ENCODE measurements at places on chromosomes 6 and 20.

GRCh38 chr6:149336609-149336928, 19.1 kb downstream of the TAB2 start:
- no peak for DNase-seq

- peak; percentile 58 for DNase-seq
These were observed 472 bp upstream of the PAQR8 start for GRCh38 chr6:52361414-52361944.

- no peak for DNase-seq
These were observed 91.7 kb downstream of the MTFR2 start for GRCh38 chr6:136158387-136158821.

DNA sequence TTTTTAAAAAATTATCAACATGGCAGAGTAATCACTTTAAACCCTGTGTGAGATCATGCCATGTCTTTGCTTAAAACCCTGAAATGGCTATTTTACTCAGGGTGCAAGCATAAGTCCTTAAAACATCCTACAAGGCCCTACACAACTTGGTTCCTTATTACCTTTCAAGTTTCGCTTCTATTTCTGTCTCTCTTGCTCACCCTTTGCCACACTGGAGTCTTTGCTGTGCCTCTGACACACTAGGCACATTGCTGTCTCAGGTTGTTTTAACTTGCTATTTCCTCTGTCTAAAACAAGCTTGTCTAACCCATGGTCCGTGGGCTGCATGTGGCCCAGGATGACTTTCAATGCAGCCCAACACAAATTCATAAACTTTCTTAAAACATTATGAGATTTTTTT, 55.6 kb downstream of the KIAA0408 start:
- DNase-seq, result no peak

- peak; percentile 87 for DNase-seq
These were observed 116.5 kb downstream of the SAMD5 start for GRCh38 chr6:147624946-147625515.

DNA sequence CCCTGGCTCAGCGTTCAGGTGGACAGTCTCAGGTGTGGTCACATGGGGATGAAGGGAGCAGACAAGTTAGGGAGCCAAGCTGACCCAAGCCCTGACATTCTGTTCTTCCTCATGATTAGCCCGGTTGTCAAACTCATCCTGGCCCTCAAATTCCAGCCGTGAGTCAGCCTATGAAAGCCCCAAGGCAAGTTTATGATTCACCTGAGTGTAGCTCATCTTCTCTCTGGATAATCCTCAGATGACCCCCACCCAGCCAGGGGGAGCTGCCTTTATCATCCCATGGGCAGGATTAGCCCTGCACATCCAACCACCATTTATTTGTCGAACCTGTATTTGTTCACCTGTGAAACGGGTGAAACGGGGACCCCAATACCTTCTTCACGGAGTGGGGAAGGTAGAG, 161.9 kb downstream of the DHX35 start:
- DNase-seq, result no peak

GRCh38 chr6:109793021-109793420, 101.9 kb downstream of the FIG4 start:
- no peak for DNase-seq

DNA sequence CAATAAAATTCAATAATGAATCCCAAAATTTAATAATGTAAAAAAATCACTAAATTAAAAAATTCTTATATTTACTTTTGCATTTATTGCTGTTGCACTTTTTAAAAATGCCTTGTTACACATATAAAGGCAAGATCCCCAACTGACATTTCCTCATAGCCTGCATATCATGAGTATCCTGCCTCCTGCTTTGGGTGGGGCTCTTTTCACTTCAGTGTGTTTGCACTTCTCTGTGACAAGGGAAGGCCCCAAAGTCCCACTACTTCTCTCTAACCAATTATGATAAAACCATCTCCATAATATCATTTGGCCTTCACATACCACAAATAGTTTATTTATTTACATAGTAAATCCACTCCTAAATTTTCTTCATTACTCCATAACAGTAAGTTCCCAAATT, 446.1 kb upstream of the MARCKS start:
- DNase-seq, result peak; percentile 3

- no peak for DNase-seq
These were observed 114.0 kb downstream of the PDSS2 start for GRCh38 chr6:107345393-107345792.

DNA sequence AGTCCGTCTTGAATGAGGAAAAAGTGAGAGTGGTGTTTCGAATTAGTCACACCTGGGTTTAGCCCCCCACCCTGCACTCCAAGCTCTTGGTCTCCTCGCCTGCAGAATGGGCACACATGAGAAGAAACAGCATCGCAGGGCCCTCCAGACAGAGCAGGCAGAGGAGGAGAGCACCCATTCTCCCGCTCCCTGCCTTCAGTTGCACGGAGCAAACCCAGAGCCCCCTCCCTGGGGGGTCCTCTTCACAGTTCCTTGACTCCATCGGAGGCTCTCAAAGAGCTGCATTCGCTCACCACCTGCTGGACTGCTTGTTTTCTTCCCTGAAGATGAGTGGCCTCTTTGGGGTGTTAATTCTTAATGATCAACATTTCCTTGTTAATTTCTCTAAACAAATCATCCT, 5.1 kb downstream of the CST7 start:
- no peak for DNase-seq

- no peak for DNase-seq
These were observed 216.4 kb downstream of the UNC5CL start for GRCh38 chr6:40822619-40823018.

DNA sequence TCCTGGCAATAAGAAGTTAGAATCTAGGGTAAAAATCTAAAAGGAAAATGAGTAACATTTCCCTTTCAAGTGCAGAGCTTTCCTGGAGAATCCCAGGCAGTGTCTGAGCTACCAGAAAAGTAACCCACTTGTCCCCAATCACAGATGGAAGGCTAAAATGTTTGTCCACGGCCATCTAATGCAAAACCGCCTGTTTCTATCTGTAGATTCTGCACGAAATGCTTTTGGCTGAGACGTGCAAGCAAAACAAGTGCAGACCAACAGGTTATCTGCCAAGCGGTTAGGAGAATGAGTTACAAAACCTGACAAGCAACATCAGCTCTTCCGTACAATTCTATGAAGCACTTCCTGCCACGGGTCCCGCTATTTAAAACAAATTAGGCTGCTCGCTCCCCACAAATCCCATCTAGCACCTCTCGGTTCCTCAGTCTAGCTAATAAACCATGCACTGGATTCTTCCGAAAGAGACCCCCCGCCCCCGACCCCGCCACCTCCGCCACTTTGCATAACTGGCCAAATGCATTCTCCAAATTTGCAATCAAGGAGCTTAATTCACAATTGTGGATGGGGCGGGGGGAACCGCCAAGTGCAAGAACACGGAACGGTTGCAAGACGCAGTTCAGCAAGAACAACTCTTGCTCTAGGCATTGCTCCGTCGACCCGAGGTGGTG, 1.4 kb downstream of the ELOVL5 start:
- DNase-seq, result peak; percentile 19

- DNase-seq, result no peak
These were observed 21.9 kb downstream of the SAMD5 start for GRCh38 chr6:147530132-147531060.

- DNase-seq, result no peak
These were observed 49.0 kb downstream of the CPXM1 start for GRCh38 chr20:2751347-2751877.

DNA sequence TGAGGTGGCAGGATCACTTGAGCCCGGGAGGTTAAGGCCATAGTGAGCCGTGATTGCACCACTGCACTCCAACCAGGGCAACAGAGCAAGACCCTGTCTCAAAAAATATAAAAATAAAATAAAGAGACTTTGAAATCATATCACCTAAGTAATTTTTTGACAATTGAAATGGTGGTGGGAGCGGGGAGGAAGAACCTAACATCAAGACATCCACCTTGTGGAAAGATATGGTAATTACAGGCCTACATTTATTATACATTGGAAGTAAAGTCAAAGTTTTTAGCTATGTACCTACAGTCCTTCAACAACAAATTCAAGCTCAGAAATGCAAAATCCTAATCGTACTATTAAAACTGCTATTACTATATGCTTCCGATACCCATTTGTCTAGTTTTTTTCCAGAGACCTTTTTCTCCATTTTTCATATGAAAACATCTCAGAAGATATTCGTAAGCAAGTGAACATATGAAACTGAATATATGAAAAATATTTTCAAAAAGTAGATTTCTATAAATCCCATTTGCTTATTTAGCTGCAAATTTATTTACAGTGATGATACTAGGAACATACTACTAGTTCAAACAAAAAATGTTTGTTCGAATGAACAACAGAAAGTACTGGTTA, 83.3 kb downstream of the SYCP2 start:
- peak; percentile 16 for DNase-seq

DNA sequence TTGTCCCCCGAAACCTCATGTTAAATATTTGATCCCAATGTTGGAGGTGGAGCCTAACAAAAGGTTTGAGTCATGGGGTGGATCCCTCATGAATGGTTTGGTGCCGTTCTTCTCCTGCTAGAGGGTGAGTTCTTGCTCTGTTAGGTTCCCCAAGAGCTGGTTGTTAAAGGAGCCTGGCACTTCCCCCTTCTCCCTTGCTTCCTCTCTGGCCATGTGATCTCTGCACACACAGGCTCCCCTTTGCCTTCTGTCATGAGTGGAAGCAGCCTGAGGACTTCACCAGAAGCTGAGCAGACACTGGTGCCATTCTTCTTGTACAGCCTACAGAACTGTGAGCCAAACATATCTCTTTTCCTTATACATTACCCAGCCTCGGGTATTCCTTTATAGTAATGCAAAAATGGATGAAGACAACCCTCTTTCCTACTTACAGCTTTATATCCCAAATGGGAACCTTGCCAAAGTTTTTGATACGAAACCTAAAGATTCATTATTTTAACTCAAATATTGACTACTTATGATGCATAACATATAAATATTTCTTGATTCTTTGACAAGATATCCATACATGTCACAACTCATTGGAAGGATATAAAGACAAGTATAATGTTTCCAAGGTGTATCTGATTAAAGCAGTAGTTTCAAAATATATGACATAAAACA, 61.0 kb downstream of the RNF182 start:
- DNase-seq, result no peak

GRCh38 chr6:37371154-37372083, 17.6 kb downstream of the RNF8 start:
- no peak for DNase-seq

- DNase-seq, result no peak
These were observed 44.2 kb downstream of the ZNF831 start for GRCh38 chr20:59207742-59208357.

- peak; percentile 83 for DNase-seq
These were observed 158.3 kb downstream of the OPRM1 start for GRCh38 chr6:154197196-154197860.

DNA sequence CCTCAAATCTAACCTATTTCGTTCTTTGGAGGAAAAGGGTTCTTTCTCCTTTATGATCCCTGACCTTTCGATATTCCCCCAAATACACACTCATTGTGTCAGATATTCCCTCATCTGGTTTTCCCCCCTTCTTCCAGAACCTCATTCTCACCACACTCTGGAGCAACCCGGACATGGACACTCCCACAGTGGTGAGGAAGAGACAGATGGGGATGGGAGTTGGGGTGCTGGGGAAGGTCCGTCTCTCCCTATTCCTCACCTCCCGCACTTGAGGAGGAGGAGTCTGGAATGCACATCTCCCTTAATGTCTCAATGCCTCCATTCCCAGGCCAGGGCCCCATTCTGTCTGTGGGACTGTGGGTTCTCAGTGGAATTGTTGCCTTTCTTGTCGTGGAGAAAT, 1.3 kb downstream of the SLC39A7 start:
- DNase-seq, result no peak

Measured in fibroblast of gingiva (primary cell).